Stimulated activated CD4-positive, alpha-beta T cell treated with anti-CD3 and anti-CD28 coated beads, Interleukin-1b, Interleukin-23, amount 100 ng/mL, for 4 hours (primary cell): ENCODE measurements at places on chromosomes 7 and 10.

DNA sequence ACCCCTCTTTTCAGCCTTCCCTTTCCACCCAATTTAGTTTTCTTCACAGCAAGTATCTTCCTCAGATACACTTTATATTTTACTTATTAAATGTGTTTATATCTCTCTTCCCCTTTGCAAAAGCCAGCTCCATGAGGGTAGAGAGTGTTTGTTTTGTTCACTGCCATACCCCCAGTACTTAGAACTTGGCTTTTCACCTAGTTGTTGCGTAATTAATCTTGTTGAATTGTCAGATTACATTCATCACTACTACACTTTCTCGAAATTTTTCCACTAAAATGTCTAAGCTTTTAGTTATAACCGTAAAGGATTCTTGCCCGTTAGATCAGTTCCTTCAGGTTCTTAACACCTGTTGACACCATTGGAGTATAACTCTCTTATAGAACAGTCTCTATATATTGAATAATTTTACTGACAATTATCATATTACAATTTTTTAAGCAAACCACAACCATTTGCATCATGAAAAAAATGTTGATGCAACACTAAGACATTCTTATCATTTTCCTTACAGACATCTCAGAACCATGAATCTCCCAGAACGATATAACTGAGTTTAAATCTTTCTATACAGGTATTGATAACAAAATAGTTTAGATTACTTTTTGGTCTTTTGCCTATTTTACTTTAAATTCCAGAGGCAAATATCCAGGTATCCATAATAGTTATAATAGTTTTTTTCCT is 29.9 kb downstream of the VWDE start:
- DNase-seq: no peak

DNA sequence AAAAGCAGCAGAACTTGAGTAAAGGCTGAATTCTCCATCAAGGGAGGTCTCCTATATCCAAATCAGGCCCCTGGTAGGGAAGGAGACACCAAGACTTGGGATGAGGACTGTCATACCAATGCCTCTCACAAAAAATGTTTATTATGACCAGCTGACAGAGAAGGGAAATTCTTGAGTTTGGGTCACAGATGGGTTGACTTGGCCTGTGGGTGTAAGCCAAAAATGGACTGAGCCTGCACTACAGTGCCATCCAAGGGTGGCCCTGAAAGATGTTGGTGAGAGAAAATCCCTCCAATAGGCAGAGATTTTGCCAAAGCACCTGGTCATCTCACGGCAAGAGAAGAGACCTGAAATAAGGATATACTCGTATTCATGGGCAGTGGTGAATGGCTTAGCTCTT is 27.0 kb upstream of the PPIF start:
- DNase-seq: no peak

DNA sequence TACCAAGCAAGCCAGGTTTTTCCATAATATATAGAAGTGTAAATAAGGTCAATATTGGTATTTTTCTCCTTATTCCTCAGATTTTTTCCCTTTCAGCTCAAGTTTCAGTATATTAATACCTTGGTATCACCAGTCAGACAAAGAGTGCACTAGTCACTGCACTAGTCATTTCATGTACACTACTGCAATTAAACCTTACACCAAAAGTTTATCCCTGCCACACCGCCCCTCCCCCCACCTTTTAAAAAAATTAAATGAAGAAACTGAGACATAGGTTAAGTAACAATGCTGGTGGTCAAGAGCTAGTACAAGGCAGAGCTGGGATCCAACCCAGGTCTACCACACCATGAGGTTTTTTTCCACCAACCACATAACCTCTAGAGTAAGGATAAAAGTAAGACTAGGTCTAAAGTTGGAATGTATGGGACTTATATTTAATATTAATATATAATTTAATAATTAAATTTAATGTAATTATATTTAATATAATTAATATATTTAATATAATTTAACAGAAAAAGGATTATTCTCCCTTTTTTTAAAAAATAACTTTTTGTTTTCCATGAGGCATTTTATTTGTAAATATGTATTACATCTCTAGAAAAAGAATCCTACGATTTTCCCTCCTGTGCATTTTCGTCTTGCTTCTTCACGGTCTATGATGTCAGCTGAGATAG is 68.5 kb downstream of the NT5C2 start:
- no peak for DNase-seq

GRCh38 chr7:94632338-94633013 is 23.5 kb downstream of the SGCE start:
- no peak for DNase-seq

DNA sequence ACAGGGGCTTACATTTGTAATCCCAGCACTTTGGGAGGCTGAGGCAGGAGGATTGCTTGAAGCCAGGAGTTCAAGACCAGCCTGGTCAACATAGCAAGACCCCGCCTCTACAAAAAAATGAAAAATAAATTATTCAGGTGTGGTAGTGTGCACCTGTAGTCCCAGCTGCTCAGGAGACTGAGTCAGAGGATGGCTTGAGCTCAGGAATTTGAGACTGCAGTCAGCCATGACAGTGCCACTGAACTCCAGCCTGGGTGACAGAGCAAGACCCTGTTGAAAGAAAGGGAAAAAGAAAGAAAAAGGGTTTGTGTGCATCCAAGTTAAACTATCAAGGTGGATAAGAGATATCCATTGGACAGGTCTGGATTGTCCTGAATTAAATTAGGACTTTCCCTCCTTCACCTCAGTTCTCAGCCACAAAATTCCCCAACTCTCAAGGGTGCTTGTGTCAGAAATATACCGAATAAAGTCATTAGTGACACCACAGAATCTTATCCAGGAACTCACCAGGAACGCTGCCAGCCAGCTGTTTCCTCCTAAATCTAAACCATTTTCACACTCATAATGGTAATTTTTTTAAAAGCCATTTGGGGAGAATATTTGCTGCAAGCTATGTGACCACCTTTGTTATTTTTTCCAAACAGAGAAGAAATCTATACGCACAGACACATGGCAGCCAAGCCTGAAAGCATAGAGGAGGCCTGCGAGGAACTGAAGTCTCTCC is 12.0 kb downstream of the AFAP1L2 start:
- DNase-seq: no peak

GRCh38 chr10:62648921-62649320 is 155.6 kb upstream of the ADO start:
- no peak for DNase-seq

GRCh38 chr10:28327491-28327880 is 24.6 kb upstream of the MPP7 start:
- no peak for DNase-seq

- no peak for DNase-seq
Measured at GRCh38 chr7:33395340-33395739, 266.0 kb downstream of the BBS9 start.

DNA sequence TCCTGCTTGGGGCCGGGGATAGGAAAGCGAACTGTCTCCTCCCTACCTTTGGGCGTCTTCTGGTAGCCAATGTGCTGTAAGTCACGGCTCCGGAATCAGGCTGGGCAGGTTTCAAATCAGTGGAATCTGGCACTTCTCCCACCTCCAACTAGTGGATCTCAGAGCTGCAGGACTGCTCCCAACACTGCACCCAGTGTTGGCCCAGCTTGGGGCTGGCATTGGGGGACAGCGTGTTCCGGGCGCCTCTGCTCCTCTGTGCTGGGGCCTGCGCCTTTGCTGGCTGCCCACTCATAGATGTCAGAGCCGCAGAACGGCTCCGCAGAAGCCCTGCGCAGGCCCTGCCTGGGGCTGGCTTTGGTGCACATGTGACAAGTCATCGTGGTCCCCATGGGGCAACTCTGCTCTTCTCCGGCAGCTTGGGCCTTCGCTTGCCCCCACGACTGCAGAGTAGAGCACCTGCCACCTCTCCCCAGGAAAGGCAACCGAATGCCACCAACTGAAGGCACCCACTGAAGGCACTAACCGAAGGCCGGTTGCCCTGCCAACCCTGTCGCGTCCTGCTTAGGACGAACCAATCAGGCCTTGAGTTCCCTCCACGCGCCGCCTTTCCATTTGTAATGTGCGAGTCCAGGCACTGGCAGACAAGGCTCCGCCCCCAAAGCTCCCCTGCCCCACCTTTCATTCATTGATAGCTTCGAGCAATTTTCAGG is 85.5 kb upstream of the ABI1 start:
- no peak for DNase-seq

DNA sequence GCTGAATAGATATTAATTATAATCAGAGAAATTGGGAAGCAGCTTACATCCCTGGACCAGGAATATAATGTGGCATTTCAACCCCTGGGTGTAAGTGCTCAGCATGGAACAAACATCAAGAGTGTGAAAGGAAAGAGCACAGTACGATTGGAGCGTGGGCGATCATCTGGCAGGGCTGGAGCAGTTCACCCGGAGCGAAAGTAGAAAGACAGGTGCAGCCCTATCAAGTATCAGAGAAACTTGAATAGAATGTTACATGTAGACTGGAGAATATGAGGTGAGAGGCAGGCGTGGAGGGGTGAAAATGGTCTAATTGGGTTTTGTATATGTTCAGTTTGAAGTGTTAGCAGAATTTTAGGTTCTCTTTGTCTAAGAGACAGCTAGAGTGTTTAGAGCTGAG is 303.0 kb downstream of the MDFIC start:
- no peak for DNase-seq

DNA sequence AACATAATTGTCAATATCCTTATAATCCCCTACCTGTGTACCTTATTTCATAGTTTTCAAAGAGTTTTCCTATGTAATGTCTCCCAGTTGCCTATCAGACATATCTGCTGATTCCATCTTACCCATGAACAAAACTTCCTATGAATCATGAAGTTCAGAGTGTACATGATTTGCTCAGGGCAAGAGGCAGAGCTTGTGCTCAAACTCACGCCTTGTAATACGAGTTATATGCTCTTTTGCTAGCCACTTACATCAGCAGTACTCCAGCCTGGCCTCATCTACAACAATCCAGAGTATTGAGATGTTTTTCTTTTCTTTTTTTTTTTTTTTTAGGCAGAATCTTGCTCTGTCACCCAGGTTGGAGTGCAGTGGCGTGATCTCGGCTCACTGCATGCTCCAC is 11.8 kb downstream of the PKD2L1 start:
- DNase-seq: no peak

GRCh38 chr10:16673443-16673842 is 143.8 kb downstream of the RSU1 start:
- DNase-seq: no peak

DNA sequence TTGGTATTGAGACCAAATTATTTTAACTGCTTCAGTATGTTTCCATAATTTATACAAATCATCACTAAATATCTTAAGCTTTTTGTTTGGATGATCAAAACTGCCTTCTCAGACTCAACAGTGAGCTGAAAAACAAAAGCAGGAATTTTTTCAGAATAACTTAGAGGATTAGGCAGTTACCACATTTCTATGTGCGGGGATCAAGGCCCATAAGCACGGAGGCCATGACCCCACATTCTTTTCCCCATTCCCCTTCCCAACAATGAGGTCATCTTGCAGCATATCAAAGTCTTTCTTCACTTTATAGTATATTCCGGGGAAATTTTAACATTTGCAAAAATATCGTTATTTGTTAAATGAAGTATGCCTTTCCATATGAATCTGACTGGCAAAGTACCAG is 125.8 kb downstream of the ELMO1 start:
- no peak for DNase-seq

- DNase-seq: no peak
Measured at GRCh38 chr7:36244429-36244828, 91.4 kb downstream of the EEPD1 start.
